ENCODE measurements at places on chromosomes 12 and 14. TPM values are rescaled to one million over a fixed set of nuclear protein-coding genes. Genes with fewer than 3 reads are reported as not detected.
A peak's percentile ranks its signal among the peaks of the same experiment; 100 is the strongest.

- DNase-seq = no peak
Measured at GRCh38 chr14:86852530-86852929, 1140.5 kb downstream of the GALC start.

DNA sequence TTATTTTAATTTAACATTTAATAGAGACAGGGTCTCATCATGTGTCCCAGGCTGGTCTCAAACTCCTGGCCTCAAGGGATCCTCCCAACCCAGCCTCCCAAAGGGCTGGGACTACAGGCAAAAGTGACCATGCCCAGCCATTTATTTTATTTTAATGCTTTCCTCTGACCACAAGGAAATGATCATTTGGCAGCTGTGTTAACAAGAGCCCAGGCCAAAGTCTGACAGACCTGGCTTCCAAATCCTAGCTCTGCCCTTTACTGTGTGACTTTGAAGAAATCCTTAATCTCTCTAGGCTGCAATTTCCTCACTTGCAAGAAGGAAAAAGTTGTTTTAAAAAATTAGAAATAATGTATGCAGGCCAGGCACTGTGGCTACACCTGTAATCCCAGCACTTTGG is 16.7 kb upstream of the GCH1 start:
- DNase-seq = no peak

DNA sequence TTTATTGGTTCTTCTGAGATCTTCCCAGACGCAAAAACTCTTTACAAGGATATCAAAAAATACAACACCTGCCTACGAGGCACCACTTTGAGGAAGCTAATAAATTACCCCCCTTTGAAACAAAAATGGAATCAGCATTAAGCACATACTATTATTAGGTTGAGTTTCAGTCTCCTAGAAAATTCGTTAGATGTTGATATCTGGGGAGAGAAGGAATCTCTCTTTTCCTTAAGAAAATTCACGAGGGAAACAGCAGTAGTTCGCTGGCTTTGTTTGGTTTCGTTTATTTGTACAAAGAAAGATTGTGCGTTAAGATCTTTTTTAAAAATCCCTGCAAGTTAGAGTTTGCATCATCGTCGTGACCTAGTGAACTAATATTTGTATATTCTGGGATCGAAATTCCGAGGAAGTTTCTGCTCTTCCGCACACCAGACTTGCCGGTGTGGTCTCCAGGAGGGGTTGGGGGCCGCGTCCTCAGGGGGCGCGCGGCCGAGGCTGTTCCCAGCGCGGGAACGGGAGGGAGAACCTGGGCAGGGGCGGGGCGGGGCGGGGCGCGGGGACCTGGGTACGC is 12.1 kb downstream of the NKX2-1 start:
- DNase-seq = no peak

GDF11 gene
- total RNA-seq = 3.0 TPM

- DNase-seq = no peak
Measured at GRCh38 chr12:105444653-105445102, 114.2 kb downstream of the C12orf75 start.

DNA sequence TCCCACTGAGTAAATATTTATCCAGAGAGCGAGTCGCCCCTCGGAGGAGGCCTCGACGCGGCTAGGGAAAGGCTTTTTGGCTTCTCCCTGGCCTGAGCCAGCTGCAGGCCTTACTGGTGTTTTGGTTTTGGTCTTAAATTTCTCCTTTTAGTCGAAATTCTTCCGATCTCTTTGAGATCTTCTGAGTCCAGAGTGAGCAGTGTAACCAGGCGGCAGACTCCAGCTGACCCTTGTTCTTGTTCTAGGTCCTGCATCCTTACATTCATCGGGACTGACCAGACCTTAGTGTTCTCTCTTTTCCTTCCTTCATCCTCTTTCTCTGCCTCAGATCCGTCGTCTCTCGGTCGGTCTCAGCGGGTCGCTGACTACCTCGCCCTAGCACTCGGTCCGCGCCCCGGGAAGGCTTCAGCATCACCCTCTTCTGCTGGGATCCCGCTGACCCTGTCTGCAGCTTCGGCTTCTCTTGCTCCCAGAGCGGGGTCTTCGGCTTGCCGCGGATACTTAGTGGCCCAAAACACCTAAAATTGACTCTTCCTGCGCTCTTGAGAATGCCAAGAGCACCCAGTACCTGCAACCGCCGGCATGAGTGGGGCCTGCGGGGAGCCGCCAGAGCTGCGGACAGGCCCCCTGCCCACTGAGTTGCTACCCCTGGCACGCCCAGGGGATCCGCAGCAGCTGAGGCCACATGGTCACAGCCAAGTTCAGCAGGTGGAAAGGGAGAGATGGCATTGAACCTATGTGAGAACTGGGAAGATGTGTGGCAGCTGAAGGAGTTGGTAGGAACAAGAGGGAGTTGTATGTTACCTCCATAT is 2.4 kb upstream of the PAX9 start:
- no peak for DNase-seq

GRCh38 chr12:83031196-83031595 is 344.5 kb downstream of the TMTC2 start:
- no peak for DNase-seq

DNA sequence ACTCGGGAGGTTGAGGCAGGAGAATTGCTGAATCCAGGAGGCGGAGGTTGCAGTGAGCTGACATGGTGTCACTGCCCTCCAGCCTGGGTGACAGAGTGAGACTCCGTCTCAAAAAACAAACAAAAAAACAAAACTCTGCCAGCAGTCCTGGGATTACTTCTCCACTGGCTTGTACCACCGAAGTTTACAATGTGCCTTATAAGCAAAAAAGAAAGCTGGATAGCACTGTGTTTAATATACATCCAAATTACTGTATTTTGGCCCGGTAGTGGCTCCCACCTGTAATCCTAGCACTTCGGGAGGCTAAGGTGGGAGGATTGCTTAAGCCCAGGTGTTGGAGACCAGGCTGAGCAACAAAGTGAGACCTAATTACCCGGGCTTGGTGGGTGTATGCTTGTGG is 16.7 kb downstream of the HOMEZ start:
- DNase-seq = no peak

NPAS3 gene
- total RNA-seq = 3.8 TPM

DNA sequence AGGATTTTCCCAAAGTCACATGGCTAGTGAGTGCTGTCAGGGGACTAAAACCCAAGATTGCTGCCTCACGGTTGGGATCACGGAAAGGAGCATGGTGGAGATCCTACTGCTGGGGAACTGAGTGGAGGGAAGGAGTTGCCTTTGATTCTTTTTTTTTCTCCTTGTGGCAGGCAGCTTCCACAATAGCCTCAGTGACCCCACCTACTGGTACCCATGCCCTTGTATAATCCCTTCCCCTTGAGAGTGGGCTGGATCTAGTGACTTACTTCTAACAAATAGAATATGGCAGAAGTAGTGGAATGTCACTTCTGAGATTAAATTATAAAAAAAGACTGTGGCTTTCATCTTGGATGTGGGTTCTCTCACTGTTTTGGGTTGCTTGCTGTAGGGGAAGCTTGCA is 135.7 kb downstream of the DICER1 start:
- DNase-seq = no peak

DNA sequence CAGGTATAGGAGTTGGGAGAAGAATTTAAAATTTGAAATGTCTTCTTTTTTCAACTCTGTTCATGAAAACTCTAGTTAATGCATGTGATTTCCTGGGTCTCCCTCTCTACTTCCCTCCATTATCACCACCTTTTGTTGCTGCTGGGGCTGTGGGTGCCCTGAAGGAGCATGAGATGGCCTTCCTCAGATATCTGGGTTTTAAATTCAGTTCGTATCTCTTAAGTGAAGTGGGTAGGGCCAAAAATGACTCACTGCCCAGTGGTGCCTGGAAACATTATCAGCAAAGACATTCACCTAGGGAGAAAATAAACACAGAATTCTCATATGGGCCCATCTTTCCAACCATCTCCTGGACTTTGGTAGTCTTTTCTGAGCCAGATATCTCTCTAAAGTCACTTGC is 234.9 kb upstream of the PLEKHG7 start:
- no peak for DNase-seq

DNA sequence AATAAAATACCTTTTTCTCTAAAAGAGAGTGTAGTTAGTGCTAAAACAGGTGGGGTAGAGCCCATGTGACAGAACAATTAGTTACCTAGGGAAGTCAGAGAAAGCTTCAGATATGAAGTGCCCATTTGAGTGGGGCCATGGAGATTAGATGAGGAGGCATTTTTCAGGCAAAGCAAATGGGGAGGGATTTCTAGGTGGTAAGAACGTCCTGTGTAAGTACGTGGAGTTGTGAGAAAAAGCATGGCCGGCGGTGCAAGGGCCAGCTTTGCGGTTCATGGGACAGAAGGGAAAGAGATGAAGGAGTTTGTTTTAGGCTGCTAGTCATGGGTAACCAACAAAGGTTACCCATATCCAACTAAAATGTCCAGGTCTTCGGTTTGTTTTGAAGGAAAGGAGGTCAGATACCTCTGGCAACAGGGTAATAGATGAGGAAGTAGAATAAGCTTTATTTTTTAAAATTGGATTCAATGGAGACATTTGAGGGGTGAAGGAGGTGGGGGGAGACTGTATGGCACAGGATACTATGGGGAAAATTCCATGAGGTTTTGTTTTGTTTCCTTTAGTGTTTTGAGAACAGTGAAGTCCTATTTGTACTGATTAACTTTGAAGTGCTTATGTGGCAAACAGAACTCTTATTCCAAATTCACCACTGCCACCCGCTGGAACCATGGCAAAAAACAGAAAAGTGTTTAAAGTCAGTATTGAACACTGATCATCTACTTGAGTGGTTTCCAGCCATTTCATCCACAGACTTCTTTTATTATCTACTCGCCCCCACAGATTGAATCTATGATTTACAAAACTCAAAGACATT is 10.0 kb upstream of the SNRPF start:
- DNase-seq = no peak

EXOC3L4 gene
- total RNA-seq = 0.30 TPM

GRCh38 chr14:70013271-70013873 is 134.2 kb downstream of the SMOC1 start:
- DNase-seq = no peak

PRH2 gene
- total RNA-seq = not detected

DNA sequence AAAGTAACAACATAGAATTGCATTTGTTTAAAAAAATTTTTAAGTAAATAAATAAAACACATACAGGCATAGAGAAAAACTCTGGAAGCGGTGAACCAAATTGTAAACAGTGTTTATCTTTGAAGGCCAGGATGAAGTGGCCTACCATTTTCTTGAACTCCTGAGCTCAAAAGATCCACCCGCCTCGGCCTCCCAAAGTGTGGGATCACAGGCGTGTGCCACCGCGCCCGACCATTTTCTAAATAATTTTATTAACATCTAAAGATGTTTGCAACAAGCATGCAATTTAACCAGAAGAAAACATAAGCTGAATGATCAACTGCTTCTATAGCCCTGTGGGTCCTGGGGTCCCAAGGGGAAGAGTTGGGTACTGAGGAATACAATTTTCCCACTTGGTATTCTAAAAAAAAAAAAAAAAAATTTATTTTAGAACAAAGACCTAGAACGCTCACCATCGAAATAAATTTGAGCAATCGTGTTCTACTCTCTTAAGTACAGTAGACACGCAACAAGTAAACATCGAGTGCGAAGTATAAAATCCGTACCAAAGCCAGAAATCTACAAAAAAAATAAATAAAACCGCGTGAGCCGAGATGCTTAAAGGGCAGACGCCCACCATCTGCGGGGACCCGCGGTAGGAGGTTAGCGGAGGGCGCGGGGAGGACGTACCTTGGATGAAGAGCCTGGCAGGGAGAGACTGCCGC is 484 bp downstream of the MIS18BP1 start:
- DNase-seq = no peak

GRCh38 chr12:111181143-111181726 is 187.7 kb downstream of the PHETA1 start:
- DNase-seq = no peak

DNA sequence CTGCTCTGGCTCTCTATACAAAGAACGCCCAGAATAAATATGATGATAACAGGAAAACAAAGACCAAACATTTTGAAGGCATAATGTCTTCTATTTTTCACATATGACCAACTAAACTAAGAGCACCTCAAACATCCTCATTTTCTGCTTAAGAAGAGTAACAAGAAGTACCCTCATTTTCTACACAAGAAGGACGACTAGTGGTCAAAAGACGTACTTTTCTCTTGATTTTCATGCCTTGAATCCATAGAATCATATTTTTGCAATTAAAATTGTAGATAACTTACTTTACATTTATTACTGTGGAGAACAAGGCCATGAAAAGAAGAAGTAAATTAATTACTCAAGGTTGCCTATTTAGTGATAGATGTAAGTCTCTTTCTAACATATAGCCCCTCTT is 358.6 kb downstream of the DUSP6 start:
- DNase-seq = peak; percentile 53

DNA sequence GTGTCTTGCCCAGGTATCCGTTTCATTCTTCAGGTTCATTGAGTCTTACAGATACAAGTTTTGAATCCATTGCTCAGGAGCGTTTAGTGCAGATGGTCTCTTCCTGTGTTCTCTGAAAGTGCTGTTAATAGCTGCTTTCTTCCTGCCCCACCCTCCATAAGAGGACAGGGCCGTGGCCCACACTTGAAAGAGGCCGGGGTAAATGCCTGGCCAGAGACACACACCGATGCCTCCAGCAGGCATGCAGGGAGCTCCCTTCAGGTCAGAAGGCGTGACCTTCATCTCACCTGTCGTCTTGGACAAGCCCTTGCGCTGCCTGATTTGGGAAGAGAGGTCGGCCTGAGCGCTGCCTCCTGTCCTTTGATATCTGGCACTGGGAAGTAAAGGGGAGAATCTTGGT is 11.6 kb downstream of the PRKAB1 start:
- DNase-seq = no peak

GPRC5D gene
- total RNA-seq = 10.1 TPM

DNA sequence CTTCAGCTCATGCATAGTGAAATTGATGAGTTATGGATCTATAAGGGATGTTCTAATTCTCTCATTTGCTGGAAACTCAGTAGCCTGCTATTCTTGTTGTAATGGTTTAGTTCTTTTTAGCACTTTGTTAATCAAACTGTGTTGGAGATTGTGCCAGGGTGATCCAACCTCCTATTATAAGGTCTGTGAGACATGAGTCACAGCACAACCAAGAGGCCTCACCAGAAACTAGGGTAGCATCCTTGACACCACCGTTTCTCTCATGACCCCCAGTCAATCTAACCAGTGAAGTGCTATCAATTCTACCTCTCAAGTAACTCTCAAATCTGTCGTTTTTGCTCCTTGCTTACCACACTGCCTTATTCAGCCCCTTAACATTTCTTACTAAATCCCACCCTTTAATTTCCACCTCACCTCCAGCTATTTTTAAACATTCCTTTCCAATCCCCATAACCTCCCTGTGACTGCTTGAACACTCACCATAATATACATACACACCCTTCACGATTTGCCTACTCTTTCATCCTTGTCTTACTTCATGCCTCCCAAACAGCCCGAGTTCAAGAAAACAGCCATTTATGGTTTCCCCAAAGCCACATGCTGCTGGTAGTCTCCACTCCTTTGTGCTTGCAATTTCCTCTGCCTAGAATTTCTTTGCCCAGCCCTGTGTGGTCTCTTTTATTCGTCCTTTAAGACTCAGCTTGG is 53.9 kb upstream of the NUDT4 start:
- DNase-seq = no peak

- DNase-seq = no peak
Measured at GRCh38 chr12:116318576-116319232, 41.2 kb upstream of the MED13L start.

- no peak for DNase-seq
Measured at GRCh38 chr12:92757597-92758121, 54.9 kb downstream of the PLEKHG7 start.
